ENCODE measurements at places on chromosomes 1 and 21.

- peak; percentile 41 for DNase-seq
These were observed 38.8 kb downstream of the HLCS start for GRCh38 chr21:36927719-36928117.

GRCh38 chr1:202812176-202813026, 1.6 kb downstream of the PCAT6 start:
- no peak for DNase-seq

GRCh38 chr1:204085876-204086275, 13.0 kb downstream of the SOX13 start:
- DNase-seq: no peak

DNA sequence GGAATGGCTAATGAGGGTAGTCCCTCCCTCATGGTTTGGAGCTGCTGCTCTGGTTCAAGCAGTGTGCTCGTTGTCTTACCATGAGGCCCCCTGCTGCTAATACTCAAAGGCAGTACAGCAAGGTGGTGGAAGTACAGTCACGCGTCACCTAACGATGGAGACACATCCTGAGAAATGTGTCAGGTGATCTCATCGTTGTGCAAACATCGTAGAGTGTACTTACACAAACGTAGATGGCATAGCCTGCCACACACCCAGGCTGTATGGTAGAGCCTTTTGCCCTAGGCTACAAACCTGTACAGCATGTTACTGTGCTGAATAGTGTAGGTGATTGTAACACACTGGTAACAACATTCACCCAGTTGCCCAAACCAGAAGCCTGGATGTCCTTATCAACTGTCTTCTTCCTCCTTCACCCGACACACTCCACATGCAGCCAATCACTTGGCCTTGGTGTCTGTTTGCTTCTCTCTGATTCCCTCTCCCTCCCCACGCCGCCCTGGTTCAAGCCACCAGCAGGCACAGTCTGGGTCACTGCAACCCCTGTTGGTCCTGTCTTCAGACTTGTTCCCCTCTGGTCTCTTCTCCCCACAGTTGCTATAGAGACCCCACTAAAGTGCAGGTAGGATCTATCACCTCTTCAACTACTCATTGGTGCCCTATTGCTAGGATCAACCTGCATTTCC, 6.0 kb upstream of the KCNA2 start:
- no peak for DNase-seq

- no peak for DNase-seq
These were observed 33.3 kb upstream of the RCC2 start for GRCh38 chr1:17472814-17473213.

DNA sequence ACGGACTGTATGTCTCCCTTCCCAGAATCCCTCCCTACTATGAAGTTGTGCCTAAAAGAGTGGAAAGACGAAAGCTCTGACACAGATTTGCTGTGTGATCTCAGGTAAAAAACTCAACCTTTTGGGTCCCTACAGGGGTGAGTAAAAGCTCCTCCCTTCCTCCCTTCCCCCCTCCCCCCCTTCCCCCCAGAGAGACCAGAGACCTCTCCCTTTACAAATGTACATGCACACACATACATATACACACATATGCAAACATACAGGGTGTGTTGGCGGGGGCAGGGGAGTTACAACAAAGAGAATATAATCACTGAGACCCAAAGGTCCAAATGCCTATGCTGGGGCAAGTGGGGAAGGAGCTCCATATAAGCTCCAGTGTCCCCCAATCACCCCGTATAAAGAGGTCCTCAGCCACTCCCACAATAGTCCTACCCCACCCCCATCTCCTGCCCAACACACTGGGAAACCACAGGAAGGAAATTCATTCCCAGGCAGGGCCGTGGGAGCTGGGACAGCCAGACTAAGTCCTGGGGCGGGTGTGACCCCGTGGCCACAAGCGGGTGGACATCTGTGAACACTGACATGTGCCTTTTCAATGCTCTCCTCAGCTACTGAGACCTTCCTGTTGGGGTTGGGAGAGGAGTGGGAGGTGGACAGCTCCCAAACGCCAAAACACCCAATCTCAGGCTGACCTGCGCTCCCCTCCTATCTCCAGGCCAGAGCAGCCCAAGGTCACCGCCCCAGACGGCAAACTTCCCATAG, 2.0 kb downstream of the MEF2D start:
- DNase-seq: no peak

GRCh38 chr1:25897754-25898153, 8.5 kb downstream of the STMN1 start:
- DNase-seq: no peak

DNA sequence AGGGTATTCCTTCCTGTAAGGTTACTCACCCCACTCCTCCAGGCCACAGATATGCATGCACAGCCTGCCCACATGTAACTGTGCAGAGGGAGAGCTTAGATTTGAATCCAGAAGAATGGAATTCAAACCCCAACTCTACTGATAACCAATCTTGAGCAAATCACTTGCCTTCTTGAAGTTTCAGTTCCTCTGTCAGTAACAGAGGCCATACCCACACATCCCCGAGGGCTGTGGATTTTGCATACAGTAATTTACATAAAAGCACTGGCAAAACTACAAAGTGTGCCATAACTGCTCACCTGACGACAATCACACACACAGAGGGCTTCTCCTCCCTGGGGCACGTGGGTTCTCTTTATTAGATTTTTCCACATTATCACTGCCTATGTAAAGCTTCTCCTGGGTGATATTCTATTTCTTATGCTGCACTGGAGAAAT, 18.6 kb downstream of the CD247 start:
- DNase-seq: no peak

- no peak for DNase-seq
These were observed 142.3 kb downstream of the PLXNA2 start for GRCh38 chr1:208101661-208102431.

- DNase-seq: no peak
These were observed 4.3 kb downstream of the HNRNPU start for GRCh38 chr1:244860078-244860477.

- DNase-seq: no peak
These were observed 24.6 kb downstream of the RUNX1 start for GRCh38 chr21:35024513-35024912.

GRCh38 chr1:113674591-113674990, 84.7 kb downstream of the PHTF1 start:
- no peak for DNase-seq

- no peak for DNase-seq
These were observed 18.7 kb downstream of the PSMG1 start for GRCh38 chr21:39164523-39164922.

- no peak for DNase-seq
These were observed 49.7 kb upstream of the MACF1 start for GRCh38 chr1:39154553-39155421.

DNA sequence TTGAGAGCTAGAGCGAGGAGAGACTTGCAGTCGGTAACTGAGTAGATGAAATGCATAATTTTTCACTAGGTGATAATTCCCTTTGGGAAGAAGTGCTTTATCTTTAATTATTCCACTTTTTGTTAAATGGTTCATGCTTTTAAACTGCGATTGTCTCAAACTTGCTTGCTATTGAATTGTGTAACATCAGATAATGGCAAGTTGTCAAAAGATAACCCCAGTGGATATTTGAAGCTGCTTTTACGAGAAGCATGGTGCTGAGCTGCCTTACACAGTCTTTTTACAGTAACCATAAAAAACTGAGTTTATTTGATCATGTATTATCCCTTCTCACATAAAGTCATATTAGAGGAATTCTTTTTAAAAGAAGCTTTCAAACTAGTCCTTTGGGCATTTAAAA, 30.2 kb downstream of the TMEM50B start:
- no peak for DNase-seq

- no peak for DNase-seq
These were observed 23.1 kb upstream of the NPPB start for GRCh38 chr1:11881749-11882441.

GRCh38 chr1:78553859-78554258, 63.1 kb downstream of the PTGFR start:
- DNase-seq: no peak

DNA sequence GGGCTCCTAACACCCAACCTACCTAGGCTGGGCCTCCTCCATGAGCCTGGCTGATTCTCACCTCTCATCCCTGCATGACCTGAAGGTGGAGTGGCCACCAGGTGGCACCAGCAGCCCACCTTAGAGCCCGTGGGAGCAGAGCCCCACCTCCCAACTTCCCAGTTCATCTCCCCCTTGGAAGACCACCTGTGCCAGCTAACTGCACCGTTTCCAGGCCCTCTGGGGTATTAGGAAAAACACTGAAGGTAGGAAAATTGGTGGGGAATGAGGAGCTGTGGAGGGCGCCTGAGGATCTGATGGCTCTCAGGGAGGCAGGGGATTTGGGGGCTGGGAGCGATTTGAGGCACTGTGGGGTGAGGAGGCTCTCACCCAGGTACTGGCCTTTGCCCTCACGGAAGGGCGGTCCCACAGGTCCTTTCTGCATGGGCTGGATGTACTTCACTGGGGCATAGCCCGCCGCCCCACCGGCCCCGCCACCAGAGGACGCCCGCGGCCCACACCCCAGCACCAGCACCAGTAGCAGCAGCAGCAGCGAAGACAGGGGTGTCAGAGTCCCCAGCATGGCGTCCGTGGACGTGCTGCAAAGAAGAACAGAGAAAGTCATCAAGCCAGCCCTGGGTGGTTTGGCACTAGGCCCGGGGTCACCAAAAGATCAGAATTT, 11.1 kb downstream of the ADPRS start:
- DNase-seq: peak; percentile 63

DNA sequence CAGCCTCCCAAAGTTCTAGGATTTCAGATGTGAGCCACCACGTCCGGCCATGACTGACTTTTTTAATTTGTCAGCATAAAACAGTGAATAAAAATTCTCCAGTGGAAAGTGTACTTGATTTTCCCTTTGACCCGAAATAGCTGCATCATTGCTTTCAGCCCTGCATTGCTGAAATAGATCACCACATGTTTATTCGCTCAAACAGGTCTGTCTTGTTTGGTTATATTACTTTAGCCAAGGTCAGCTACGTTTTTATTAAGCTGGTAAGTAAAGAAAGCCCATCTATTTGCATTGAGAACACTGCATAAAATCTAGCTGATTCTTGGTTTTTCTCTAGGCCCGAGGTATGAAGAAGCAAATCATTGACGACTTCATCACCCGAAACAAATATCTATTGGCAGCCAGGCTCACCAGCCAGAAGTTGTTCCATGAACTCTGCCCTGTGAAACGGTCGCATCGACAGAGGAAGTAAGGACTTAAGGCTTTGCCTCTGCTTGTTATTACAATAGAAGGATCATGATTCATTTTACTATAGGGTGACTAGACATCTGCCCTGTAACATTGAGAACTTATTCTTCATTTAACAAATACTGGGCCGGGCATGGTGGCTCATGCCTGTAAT, 25.6 kb downstream of the AGMAT start:
- no peak for DNase-seq

DNA sequence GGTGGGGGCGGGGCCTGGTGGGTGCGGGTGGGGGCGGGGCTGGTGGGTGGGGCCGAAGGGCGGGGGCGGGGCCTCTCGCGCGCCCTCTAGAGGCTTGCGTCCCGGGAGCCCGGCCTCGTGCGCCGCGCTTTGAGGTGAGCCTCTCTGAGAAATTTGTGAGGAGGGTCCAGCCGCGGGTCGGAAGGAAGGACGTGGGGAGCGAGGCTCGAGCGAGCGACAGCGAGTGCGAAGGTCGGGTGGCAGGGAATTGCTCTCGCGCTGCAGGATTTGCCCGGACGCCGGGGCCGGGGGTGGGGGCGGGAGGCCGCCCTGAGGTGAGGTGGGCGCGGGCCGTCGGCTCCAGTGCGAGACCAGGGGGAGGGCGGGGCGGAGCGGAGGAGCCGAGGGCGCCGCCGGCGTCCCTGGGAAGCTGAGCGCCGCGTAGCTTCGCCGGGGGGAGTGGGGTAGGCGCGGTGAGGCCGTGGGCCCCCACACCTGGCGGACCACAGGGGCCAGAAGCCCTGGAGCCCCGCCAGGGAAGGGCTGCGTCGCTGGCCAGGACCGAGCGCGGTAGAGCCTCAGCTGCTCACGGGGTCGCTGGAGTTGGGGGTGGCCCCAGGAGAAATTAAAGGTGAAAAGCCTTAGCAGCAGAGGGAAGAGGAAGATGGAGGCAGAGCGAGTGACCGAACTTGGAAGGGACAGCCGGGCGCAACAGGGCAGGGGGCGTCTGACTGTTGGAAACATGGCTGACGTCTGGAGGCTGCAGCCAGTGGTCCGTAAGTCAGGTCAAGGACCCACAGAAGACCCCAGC, 754 bp upstream of the LSS start:
- no peak for DNase-seq

All from stimulated activated CD8-positive, alpha-beta memory T cell treated with anti-CD3 and anti-CD28 coated beads, Interleukin-7, amount 100 ng/mL, for 48 hours (primary cell).